ENCODE measurements at places on chromosomes 2 and 18.

GRCh38 chr2:166841152-166841551 is 47.1 kb upstream of the XIRP2 start:
- no peak for DNase-seq

GRCh38 chr2:59398081-59398480 is 1155.4 kb downstream of the BCL11A start:
- DNase-seq = no peak

- no peak for DNase-seq
Measured at GRCh38 chr2:73133566-73134197, 20.9 kb upstream of the RAB11FIP5 start.

DNA sequence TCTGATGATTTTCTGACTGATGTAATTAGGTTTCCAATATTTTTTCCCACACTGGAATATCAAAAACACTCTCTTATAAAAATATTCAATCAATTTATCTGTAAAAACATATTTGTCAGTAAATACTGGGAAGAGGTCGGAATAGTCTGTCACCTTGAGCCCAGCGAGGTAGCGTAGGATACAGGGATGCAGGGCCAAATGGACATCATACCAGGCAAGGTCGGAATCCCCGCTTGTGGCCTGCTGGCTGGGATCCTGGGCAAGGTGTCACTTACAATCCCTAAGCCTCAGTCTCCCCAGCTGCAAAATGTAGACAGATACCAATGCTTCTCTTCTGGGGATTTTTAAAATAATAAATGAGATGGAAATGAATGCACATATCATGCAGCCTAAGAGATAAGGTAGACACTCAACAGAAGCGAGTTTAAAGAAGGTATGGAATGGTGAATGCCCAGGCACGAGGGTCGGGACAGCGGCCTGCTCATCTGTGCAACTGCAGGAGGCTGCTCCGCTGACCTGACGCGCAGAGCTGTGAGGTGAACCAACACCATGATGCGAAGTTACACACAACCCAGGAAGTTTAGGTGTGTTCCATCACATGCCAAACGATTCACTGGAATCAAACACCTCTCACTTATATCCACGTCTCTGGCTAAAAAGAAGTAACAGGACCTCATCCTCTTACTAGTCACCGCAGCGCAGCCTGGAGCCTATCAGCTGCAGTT is 98.2 kb downstream of the EIPR1 start:
- no peak for DNase-seq

GRCh38 chr2:46872902-46873603 is 42.6 kb downstream of the MCFD2 start:
- DNase-seq = no peak

- no peak for DNase-seq
Measured at GRCh38 chr2:10634495-10634894, 55.3 kb downstream of the NOL10 start.

GRCh38 chr2:239621611-239622010 is 220.8 kb upstream of the HDAC4 start:
- DNase-seq = no peak

DNA sequence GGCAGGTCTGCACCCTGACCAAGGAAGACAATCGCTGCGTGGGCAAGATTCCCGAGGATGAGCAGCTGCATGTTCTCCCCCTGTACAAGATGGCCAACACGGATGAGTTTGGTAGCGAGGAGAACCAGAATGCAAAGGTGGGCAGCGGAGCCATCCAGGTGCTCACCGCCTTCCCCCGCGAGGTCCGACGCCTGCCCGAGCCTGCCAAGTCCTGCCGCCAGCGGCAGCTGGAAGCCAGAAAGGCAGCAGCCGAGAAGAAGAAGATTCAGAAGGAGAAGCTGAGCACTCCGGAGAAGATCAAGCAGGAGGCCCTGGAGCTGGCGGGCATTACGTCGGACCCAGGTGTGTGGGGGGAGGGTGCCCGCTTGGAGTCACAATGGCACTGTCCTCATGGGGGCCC is 48.4 kb downstream of the BOLA3 start:
- DNase-seq = no peak

GRCh38 chr2:175004730-175004979 is 526 bp downstream of the CHN1 start:
- no peak for DNase-seq

DNA sequence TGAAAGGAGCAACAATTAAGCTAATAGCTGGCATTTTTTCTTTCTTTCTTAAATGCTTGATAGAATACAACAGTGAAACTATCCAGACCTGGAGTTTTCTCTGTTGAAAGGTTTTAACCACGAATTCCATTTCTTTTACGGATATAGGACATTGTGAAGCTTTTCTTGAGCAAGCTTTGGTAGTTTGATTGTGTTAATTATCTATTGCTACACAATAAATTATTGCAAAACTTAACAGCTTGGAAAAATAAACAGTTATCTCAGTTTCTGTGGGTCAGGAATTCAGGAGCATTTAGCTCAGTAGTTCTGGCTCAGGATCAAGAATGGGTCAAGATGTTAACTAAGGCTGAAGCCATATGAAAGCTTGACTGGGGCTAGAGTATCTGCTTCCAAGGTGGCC is 11.7 kb downstream of the PHOSPHO2 start:
- DNase-seq = peak; percentile 71

DNA sequence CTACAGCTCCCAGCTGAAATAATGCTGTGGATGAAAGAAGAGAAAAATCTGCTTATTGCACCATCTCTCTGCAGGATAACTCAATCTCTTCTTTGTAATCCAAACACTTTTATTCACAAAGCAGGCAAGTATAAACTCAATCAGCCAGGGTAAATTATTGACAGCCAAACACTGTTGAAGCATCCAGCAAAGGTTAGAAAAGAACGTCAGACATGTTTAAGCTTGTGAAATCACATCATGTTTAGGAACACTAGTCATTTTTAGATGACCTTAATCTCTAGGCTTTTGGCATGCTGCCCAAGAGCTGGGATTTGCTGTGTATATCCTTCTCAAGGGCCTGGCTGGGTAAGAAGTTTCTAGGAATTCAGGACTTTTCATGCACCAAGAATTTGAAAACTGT is 1148.1 kb upstream of the FANCL start:
- no peak for DNase-seq

DNA sequence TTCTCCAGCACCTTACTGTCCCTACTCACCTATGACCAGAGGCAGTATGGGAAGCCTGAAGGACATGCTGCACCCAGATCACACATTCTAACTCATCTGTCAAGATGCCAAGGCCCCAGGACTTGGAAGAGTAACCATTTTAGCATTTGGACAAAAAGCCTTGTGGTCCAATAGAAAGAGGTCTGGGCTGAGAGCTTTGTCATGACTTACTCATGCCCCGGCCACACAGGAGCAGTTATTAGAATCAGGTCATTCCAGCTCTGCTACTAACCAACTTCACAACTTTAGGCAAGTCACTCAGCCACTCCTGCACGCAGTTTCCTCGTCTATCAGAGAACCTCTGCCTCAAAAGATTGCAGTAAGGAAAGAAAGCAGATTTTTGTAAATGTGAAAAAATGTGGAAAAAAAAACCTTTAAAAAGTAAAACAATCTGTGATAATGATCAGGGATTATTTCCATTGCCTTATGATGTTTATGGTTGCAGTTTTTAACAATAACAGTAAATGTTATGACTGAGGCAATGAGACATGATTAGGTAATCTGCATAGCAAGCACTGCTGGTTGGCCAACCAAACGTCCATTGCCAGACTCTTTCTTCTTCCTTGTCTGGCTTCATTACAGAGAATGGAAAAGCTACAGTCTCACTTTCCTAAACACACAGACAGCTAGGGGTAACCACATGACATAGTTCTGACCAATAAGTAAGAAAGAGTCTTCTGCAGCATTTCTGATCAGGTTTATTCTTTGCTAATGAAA is 255.4 kb upstream of the CHAC2 start:
- DNase-seq = no peak

DNA sequence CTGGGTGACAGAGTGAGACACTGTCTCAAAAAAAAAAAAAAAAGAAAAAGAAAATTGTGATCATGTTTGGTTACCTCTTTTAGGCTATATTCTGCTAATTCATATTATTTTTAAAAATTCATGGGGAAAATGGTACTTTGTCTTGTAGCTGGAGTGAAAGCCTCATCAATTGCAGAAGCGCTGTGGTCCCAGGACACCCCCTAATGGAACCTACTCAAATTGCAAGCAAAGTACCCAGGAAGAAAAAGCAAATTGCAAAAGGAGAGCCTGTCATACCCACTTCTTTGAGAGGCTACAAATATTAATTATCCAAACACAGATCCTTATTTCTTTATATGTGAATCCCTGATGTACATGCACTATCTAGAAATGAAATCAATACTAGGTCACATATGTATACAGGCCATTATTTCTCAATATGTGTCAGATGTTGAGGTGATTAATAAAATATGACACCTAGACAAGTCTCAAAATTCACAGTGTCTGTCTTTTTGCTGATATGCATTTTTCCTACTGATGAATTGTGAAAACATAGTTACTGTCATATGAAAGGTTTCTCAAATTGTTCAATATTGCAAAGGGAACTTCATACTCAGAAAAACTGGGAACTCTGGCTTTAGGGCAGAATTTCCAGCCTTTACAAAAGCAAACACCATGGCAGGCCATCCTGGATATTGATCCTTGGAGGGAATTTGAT is 12.6 kb downstream of the CRACDL start:
- DNase-seq = no peak

- no peak for DNase-seq
Measured at GRCh38 chr2:173760553-173760952, 204.6 kb downstream of the SP3 start.

DNA sequence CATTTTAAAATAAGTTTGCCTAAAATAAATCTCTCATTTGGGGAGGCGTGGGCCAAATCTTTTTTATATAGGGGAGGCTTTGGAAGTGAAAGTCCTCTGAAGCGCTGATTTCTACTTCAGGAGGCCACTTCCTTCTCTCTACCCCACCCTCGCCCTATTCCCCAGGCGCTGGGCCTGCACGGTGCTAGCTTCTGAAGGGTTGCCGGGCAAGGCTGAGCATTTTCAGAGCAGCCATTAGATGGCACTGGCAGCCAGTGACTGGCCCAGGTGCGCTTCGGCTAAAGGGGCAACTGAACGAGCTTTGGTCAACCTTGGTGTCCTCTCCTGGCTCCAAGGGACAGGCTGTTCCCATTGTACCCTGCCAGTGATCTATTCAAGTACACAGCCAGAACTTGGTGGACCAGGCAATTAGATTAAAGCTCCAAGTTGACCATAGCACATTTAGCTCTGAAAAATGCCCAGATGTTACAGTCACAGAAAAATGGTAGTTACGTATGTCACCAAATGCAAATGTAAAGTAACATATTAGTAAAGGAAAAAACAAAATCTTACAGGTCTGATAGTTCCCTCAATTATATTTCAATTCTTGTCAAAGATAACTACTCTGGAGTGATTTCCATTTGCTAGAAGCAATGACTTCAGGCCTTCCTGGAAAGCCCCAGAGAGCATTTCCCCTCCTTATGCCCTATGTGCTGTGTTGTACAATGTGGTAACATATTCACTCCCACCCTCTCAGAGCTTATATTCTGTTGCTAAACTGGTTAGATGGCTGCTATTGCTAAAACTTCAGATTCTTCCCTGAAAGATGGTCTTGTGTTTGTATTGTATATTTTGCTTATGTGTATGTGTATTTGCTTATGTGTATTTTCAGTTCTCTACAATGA is 2.1 kb downstream of the POMC start:
- DNase-seq = no peak

DNA sequence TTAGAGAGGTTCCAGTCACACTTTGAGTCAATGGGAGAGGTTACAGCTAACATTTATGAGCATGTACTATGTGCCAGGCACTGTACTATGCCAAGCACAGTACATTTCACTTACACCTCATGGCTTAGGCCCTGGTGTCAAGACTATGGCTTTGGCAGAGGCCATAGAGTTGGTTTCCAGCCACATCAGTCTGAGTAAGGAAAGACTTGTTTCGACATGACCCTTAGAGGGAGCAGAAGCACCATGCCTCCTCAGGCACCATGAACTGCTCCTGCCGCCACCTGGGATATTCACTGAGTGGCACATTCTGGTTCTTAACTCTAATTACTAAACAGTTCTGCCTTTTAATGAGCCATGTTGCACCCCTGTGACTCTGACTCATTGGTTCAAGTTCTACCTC is 12.7 kb downstream of the DGUOK start:
- no peak for DNase-seq

DNA sequence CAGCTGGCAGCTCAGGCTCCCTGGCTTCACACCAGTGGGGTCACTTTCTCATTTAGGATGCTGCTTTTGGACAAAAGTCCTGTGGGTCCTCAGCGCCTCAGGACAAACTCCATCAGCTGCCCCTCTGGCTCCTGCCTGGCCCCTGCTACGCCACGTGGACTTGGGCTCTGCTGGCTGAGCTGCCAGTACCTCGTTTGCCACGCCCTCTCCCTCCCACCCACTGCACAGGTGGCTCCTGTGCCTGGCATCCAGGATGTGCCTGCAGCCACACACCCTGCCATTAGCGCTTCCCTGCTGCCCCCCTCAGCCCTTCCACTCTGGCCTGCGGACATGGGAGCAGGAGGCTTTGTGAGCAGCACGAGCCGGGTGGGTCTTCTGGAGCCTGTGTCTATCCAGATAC is 118.9 kb downstream of the ZNF236 start:
- no peak for DNase-seq

- no peak for DNase-seq
Measured at GRCh38 chr18:28831908-28832307, 655.0 kb upstream of the CDH2 start.

- DNase-seq = no peak
Measured at GRCh38 chr2:12348216-12348615, 368.5 kb upstream of the TRIB2 start.

GRCh38 chr2:148990968-148991367 is 47.5 kb upstream of the LYPD6B start:
- DNase-seq = no peak

GRCh38 chr2:144041612-144042011 is 478.3 kb downstream of the ZEB2 start:
- DNase-seq = no peak

DNA sequence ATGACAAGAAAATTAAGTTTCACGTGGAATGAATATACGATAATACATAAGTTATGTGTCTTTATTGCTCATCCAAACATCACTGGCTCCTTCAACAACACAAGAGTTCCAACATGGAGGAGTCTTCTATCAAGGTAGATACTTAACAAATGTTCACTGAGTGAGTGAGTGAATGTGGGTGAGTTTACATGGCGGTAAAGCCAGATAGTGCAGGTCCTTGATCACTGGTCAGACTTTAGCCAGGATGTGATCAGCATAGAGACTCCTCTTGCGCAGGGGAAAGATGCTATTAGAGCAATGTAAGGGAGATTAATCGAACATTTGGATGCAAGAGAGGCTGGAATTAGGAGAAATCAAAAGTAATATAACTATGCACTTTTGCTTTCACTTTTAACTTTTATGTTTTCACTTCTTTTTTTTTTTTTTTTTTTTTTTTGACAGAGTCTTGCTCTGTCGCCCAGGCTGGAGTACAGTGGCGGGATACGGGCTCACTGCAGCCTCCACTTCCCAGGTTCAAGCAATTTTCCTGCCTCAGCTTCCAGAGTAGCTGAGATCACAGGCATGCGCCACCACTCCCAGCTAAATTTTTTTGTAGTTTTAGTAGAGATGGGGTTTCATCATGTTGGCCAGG is 249.0 kb upstream of the ID2 start:
- DNase-seq = no peak

DNA sequence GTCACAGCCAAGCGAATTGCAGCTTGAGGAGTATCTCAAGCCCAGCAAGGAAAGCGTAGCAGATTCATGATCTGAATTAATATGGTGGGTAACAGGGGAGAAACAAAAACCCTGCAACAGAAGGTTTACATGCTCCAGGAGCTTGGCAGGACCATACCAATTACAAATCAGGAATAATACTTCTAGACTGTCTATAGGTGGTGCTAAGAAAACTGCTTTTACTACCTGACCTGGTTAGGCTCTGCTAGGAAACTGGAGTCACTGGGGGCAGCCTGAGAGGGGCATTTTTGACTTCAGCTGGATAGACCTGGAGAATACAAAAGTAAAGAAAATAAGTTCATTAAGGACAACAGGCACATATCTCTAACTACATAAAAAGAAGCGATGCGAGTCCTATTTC is 24.6 kb upstream of the SPOPL start:
- DNase-seq = no peak
